ENCODE measurements at places on chromosomes 12 and 14.

- no peak for DNase-seq
Measured at GRCh38 chr14:93916498-93916897, 10.6 kb upstream of the FAM181A start.

GRCh38 chr14:105647784-105648608 lies 121.6 kb downstream of the TMEM121 start:
- no peak for DNase-seq

DNA sequence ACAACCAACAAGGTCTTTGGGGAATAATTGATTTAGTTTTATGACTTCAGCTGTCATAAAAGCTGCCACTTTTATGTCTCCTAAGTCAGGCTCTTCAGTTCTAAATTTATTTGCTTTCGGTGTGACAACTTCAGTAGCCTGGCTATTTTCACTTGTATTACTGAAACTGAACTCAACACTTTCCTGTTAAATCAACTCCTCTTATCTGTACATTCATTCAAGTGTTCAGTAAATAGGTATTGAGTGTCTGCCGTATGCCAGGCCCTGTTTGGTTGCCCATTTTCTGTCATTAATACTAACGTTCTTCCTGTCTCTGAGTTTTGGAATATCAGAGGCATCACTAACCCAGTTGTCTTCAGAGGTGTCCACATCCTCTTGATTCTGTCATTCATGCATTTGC lies 7.5 kb downstream of the UTP20 start:
- DNase-seq, result no peak

GRCh38 chr14:93059917-93060545 lies 55.7 kb downstream of the ITPK1 start:
- DNase-seq, result no peak

GRCh38 chr14:61476105-61476753 lies 154.8 kb downstream of the PRKCH start:
- DNase-seq, result no peak

- no peak for DNase-seq
Measured at GRCh38 chr12:104866291-104866690, 91.8 kb downstream of the SLC41A2 start.

GRCh38 chr12:49761677-49762467 lies 20.5 kb downstream of the TMBIM6 start:
- no peak for DNase-seq

- no peak for DNase-seq
Measured at GRCh38 chr14:44847526-44848309, 114.0 kb downstream of the KLHL28 start.

DNA sequence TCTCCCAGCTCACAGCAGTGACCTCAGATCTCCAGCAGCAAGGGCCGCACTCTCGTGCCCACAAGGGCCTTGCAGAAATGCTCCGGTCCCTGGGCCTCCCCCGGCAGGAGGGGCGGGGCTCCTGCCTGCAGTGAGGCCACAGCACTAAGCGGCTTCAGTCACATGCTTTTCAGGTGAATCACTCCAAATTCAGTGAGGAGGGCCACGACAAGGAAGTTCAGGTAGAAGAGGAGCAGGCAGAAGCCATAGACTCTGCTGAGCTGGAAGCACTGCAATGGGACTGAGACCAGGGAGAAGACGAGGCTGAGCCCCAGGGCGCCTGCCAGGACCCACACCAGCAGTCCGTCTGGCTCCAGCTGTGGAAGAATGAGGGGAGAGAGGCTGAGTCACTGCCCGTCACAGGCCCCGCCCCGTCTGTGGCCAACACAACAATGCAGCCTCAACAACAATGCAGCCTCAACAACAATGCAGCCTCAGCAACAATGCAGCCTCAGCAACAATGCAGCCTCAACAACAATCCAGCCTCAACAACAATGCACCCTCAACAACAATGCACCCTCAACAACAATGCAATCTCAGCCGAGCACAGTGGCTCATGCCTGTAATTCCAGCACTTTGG lies 35.2 kb downstream of the SLC8B1 start:
- DNase-seq, result no peak

GRCh38 chr14:93970585-93970964 lies 5.8 kb downstream of the ASB2 start:
- DNase-seq, result peak; percentile 54

DNA sequence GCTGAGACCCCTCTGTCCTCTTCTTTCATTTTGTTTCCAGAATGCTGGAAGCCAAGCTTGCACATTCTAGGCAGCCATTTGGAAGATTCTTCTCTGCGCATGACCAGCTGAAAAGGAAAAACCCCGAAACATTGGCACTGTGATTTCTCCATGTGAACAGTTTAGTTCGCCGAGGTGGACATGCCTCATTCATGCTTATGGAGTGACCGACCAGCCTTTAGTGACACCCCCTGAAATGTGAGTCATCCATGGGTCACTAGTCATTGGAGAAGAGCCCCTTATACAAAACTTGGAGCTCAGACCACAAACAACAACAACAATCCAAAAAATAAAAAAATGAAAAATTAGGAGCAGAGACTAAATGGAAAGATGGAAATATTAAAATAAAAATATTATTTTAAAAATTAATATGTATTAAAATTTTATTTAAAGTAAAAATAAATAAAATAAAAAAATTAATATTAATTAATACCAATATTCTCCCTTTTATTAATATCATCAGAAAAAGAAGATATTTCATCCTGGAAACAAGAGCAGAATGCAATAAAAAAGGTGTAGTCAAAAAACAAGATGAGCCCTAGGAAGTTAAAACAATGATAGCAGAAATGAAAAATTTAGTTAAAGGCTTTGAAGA lies 9.5 kb upstream of the KRT7 start:
- no peak for DNase-seq

DNA sequence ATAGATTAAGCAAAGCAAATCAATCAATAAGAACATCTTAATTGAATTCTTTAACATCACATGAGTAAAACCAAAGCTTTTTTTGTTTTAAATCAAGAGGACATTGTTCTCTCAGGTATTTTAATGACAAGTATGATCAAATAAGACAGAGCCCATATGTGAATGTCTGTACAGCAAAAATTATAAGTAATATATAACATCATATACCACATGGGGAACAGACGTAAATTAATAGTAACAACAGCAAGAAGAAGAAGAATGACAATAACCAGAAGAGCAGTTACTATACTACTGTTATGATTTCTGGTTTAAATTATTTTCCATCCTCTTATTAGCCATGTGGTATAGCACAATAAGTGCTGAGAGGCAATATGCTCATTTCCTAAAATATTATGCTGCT lies 335.5 kb downstream of the ADAMTS20 start:
- DNase-seq, result no peak

- DNase-seq, result no peak
Measured at GRCh38 chr12:6333566-6333965, 8.3 kb downstream of the TNFRSF1A start.

GRCh38 chr12:11457996-11458645 lies 62.8 kb upstream of the PRB2 start:
- no peak for DNase-seq

DNA sequence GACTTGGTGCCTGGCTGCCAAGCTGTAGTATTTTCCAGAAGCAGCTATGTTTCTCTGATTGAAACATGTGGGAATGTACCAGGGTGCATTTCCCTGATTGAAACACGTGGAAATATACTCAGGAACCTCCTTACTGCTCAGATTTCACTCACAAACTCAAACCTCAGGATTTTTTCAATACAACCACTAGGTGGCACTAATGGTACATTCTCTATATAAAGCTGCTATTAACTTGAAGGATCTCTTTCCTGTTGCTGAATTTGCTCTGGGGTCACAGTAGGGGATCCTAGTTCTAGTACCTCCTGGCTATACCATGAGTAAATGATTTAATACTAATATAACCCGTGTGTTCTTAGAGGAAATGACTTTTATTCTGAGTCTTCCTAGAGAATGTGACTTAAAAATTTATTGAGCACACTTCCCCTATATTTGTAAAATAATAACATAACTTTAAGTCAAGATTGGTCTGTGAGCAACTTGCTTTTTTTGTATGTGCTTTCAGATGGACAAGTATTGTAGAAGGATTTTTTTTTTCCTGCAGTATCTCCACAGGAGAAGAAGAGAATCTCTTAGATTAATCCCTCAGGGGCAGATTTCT lies 173.8 kb upstream of the MIS18BP1 start:
- DNase-seq, result no peak

GRCh38 chr14:29926701-29927375 lies 809 bp downstream of the PRKD1 start:
- no peak for DNase-seq

GRCh38 chr12:111488271-111488670 lies 82.5 kb downstream of the SH2B3 start:
- no peak for DNase-seq

GRCh38 chr12:29759950-29760349 lies 23.8 kb downstream of the TMTC1 start:
- no peak for DNase-seq

DNA sequence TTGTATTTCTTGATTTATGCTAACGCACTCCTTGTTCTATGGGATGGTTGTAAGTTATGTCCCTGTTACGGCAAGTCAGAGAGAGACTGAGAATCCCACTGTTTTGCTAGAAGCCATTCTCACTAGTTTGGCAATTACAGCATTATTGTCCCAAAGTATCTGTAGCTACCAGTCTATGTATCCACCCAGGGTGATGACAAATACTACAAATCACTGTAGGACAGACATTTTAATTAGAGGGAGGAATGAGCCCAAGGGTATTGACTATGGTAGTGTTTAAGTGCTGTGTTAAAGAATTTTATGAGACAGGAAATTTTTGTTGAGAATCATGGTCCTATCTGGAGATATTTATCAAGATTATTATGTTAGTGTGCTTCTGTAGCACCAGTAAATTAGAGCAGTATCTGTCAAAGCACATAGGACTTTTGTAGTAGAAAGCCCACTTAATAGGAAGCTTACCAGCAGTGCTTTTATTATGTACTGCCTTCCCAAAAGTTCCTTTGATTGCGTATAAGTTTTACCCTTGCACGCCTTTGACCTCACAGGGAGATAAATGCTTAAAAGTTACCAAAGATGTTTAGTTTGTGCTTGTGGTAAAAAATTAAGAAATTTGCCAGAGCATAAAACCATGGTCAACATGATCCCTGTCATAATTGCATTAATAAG lies 10.7 kb downstream of the PRKCH start:
- DNase-seq, result no peak

GRCh38 chr12:30630076-30630978 lies 65.3 kb downstream of the IPO8 start:
- no peak for DNase-seq

GRCh38 chr14:98298481-98299244 lies 973.3 kb downstream of the BCL11B start:
- no peak for DNase-seq

DNA sequence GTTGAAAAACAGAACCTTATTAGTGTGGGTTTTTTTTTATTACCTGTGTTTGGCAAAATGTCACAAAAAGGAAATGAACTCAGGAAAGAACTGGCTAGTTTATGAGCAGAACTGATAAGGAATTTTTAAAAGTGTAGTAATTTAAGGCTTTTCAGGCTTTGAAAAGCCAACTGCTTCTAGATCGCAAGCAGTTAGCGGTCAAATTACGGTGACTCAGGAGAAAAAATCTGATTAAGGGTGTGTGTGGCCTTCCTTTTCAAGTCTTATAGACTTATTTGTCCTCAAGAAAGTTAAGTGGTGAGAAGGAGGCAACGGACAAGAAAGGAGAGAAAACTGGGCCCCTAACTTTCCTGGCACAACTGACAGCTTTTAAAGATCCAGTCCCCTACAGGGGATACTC lies 33.4 kb downstream of the PDZRN4 start:
- no peak for DNase-seq

DNA sequence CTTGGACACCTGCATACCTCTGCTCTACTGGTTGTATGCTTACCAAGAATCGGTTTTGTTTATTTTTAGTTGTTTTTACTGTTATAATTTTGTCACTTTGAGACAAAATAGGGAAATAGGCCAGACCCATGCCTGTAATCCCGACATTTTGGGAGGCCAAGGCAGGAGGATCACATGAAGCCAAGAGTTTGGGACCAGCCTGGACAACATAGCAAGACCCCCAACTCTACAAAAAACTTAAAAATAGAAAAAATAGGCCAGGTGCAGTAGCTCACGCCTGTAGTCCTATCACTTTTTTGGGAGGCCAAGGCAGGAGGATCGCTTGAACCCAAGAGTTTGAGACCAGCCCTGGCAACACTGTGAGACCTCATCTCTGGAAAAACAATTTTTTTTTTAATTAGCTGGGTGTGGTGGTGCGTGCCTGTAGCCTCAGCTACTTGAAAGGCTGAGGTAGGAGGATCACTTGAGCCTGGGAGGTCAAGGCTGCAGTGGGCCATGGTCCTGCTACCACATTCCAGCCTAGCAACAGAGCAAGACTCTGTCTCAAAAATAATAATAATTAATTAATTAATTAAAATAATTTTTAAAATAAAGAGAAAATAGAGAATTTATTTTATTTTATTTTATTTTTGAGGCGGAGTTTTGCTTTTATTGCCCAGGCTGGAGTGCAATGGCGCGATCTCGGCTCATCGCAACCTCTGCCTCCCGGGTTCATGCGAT lies 1.3 kb upstream of the MRPS35 start:
- DNase-seq, result no peak

GRCh38 chr12:72273851-72274351 lies 1.7 kb downstream of the TRHDE start:
- DNase-seq, result no peak

- DNase-seq, result no peak
Measured at GRCh38 chr14:71776471-71777360, 155.5 kb upstream of the RGS6 start.

DNA sequence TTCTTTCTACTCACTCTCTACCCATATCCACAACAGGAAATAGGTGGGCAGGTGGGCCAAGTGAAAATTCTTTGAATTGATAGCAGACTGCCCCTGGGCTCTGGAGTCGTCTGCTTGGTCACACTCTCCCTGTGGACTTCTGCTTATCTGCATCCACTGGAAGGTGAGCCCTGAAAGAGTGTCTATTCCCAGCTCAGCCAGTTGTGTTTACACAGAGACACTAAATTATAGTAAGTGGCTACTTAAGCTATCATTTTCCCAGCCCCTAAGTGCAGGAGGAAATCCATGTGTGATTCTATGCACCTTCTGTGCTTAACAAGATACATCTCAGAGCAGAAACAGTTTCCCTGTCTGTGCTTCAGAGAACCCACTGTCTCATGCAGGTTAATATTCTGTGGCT lies 338.4 kb downstream of the FUT8 start:
- DNase-seq, result no peak

GRCh38 chr12:57112492-57113294 lies 1.5 kb upstream of the STAT6 start:
- DNase-seq, result peak; percentile 84

GRCh38 chr12:53063708-53064612 lies 14.1 kb downstream of the TNS2 start:
- no peak for DNase-seq

DNA sequence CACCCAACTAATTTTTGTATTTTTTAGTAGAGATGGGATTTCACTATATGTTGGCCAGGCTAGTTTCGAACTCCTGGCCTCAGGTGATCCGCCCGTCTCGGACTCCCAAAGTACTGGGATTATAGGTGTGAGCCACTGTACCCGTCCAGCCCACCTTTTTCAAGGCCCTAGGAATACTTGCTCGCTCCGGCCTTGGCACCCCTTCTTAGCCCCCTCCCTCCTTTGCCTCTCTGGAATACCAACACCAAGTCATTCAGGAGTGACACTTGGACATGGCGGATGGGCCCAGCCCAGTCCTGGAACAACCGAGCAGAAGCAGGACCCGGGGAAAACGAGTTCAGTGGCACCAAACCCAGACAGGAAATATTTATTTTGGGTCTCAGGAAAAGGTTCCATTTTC lies 29.1 kb downstream of the PLEKHG3 start:
- no peak for DNase-seq

GRCh38 chr12:85468356-85469157 lies 188.5 kb downstream of the ALX1 start:
- DNase-seq, result no peak

- no peak for DNase-seq
Measured at GRCh38 chr12:108185002-108185401, 55.9 kb downstream of the WSCD2 start.

- no peak for DNase-seq
Measured at GRCh38 chr12:12716151-12716792, 896 bp upstream of the CDKN1B start.

All from stimulated activated CD8-positive, alpha-beta memory T cell treated with anti-CD3 and anti-CD28 coated beads, Interleukin-4, amount 100 ng/mL, for 1 hour (primary cell).